ENCODE measurements at places on chromosomes 5 and 9.

- no peak for DNase-seq
Measured at GRCh38 chr9:81915801-81916505, 12.3 kb upstream of the SPATA31D4 start.

GRCh38 chr9:118651511-118651910 lies 717.7 kb downstream of the BRINP1 start:
- no peak for DNase-seq

DNA sequence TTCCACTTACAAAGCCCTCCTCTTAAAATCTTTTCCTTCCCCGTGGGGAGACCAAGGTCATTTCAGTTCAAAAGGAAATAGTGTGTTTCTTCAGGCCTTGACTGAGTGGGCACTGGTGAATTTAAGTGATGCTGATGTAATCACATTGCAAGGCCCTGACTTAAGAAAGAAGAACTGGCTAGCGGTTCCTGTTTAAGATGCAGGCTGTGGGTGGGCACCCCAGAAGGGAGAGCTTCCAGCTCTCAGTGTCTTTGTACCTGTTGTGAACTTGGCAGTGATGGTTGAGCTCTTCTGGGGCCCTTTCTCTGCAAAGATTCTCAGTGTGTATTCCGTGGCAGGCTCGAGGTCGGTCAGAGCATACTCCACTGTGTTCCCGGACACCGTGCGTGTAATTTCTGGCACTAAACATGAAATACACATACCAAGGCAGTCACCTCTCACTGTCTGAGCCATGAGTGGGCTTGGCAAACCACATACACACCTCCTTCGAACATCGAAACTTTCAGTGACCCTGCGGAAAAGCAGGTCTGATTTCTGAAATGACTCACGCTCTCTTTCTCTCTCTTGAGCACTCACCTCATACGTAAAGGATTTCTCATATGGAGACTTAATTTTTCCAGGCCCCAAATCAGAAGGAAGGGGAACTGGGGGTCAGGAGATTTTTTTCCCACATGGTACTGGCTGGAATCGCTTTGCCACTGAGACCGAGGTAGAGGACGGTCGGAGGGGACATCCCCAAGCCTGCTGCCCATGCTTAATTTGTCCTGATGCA lies 81.9 kb downstream of the TNC start:
- no peak for DNase-seq

DNA sequence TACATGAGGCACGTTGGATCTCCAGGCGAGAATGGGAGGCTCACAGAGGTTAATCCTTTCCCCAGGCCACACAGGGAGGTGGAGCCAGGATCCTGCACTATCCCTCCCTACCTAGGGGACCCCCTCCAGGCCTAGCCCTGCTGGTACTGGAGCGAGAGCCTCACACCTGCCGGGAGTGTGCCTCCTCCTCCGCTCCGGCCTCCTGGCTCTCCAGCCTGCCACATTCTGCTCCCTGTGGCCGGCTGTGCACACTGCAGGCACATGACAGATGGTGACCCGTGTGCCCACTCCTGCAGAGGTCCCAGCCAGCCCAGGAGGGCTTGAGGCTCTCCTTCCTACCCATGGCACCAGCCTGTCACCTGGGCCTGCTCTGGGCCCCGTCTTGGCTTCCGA lies 93.4 kb downstream of the RXRA start:
- no peak for DNase-seq

DNA sequence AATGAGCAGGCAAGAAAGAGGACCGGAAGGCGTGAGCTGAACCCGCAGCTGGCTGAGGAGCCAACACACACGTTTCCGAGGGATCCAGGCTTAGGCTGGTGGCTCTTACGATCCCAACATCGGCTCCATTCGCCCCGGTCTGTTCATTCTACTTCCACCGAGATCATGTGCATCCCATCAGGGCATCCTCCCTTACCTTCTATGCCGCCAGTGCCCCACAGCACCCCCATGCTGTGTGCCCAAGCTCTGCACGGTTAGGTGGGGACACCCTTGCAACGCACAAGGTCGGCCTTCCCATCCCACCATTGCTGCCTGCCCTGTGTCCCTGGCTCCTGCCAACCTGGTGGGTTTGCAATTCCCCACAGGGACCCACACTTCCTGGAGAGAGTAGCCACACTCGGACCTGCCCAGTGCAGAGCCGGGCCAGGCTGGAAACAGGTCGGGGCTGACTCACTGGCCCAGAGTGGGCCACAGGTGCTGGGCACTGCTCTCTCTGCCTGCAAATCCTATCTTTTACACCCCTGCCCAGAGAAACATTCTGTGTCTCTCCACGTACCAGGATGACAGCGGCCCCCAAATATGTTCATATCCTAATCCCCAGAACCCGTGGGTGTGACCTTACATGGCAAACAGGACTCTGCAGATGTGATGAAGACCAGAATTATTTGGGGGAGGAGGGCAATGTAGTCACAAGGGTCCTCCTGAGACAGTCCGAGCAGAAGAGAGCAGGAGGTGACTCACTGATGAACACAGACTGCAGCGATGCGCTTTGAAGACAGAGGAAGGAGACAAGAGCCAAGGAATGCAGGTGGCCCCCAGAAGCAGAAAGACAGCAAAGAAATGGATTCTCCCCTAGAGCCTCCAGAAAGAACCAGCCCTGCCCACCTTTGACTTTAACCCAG lies 182.2 kb downstream of the AUH start:
- no peak for DNase-seq
